Osteocyte (in vitro differentiated cells): ENCODE measurements at places on chromosomes 11 and 22. TPM values are rescaled to one million over a fixed set of nuclear protein-coding genes. Genes with fewer than 3 reads are reported as not detected.

- DNase-seq: no peak
Measured at GRCh38 chr11:46294365-46295309, 17.2 kb downstream of the CREB3L1 start.

GRCh38 chr22:33221568-33221967, 163.4 kb upstream of the SYN3 start:
- no peak for DNase-seq

The DCHS1 gene
- total RNA-seq: 63.0 and 63.3 TPM in 2 replicates

The SCT gene
- not detected in 2 replicates for total RNA-seq

DNA sequence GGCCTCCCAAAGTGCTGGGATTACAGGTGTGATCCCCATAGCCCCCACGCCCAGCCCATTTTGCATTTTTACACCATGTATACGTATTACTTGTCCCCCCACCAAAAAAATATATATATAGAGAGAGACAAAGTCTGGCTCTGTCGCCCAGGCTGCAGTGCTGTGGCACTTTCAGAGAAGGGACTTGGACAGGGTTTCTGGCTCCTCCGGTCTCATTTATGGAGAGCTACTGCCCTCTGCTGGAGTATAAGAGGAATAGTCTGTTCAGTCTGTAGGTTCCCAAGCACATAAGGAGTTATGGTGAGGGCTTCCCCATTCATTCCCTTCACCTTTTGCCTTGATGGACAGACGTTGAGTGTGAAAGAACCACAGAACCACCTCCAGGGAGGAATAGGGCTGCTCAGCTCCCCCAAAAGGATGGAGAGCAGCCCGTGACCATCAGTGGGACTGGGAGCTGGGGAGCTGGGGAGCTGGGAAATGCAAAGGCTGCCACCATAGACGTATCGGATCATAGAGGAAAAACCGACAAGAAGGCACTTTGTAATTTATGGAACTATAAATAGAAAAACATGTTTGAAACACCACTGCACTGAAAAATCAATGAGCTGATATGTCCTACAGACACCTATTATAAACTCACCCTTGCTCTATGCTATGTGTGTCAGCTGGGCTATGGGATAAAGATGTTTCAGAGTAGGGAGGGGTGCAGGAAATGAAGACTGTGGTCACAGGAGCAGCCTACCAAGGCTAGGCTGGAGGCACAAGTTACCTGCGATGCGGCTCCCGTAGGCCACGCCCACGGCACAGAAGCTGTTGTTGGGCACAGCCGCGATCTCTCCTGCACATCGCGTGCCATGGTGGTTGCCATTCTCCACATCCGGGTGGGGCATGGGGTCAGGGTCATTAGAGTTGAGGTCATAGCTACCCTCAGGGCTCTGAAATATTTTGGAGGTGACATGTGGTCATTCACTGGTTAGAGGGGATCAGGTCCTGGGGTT, 5.2 kb downstream of the PCSK7 start:
- DNase-seq: no peak
